Midbrain (tissue), 1 donor: ENCODE measurements at places on chromosomes 16 and 17.

GRCh38 chr17:81833160-81833920, at the start of gene MCRIP1:
Gene MCRIP1 (minus strand): TSS chr17:81833291. CDS start chr17:81824506, 8,785 bp downstream.
- peak; percentile 93 for DNase-seq

DNA sequence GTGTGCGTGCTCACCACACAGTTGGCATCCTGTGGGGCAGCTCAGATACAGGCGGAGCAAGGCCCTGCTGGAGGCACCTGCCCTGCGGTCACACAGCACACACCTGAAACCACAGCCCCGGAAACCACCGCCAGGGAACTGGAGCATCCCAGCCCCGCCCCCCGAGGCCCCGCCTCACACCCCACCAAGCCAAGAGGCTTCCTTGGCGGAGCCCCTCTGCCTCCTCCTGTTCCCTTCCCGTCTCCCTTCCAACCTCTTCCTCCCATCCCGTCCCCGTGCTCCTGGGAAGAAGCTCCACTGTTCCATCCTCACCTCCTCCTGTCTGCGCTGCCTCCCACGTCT, 205.5 kb downstream of the NTN1 start:
- DNase-seq = no peak

GRCh38 chr17:57810721-57811637, 38.9 kb downstream of the MRPS23 start:
- peak; percentile 31 for DNase-seq

- no peak for DNase-seq
Observed at GRCh38 chr16:27228621-27229501, 25.5 kb downstream of the KDM8 start.

- no peak for DNase-seq
Observed at GRCh38 chr16:14024283-14024682, 46.8 kb upstream of the MRTFB start.

DNA sequence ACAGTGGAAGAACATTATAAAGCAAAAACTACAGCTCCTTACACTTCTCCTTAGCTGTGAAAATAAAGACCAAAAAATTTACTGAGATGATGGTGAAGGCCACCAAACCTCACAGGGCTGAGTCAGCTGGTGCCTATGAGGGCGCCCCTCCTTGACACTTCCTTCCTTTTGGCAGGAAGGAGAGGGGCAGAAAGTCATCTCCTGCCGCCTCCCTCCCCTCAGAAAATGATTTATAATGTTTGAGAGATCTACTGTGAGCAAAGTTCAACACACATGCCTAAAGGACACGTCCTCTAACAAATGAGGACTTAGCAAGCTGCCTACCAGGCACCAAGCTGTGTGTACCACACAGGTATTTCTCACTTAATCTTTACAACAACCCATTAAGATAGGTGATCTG, 245.7 kb downstream of the PRKCA start:
- no peak for DNase-seq

GRCh38 chr17:55432358-55433028, 10.9 kb upstream of the MMD start:
- DNase-seq = no peak

GRCh38 chr17:65618516-65618915, 57.1 kb upstream of the AXIN2 start:
- no peak for DNase-seq

DNA sequence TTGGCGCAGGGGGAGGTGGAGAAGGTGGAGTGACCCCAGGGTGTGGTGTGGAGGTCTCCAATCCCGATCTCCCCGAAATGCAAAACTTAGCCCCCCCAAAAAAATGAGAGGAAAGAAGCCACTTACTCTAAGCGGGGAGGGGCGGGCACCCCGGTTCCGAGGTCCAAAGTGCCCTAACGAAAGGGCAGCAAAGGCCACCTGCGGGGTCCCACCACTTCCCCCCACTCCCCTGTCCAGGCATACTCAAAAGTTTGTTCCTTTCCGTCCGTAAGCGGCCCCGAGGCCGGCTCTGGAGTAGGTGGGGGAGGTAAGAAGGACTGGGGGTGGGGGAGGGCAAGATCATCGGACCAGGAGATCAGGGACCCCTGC, 1.1 kb downstream of the TOX3 start:
- no peak for DNase-seq

GRCh38 chr16:75233611-75233938, 14.8 kb downstream of the CTRB1 start:
- DNase-seq = no peak

DNA sequence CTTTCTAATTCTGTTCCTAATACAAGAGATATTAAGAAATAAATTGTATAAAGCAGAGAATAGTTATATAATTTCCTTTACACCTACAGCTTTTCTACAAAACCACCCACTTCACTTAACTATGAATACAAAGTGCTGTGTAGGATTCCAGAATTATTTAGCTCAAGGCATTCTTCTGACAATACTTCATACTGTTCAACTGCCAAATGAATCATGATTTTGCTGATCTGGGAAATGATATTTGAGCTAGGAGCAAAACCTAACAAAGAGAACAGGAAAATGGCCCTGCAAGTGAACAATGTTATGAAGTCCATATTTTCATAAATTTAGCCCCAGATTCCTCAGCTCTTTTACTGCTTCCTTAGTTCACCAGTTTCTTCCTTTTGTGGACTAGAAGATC, 12.9 kb downstream of the BBS2 start:
- DNase-seq = no peak

GRCh38 chr17:54085020-54085419, 262.3 kb downstream of the KIF2B start:
- DNase-seq = no peak

GRCh38 chr17:32520104-32520701, 33.4 kb downstream of the CDK5R1 start:
- no peak for DNase-seq

DNA sequence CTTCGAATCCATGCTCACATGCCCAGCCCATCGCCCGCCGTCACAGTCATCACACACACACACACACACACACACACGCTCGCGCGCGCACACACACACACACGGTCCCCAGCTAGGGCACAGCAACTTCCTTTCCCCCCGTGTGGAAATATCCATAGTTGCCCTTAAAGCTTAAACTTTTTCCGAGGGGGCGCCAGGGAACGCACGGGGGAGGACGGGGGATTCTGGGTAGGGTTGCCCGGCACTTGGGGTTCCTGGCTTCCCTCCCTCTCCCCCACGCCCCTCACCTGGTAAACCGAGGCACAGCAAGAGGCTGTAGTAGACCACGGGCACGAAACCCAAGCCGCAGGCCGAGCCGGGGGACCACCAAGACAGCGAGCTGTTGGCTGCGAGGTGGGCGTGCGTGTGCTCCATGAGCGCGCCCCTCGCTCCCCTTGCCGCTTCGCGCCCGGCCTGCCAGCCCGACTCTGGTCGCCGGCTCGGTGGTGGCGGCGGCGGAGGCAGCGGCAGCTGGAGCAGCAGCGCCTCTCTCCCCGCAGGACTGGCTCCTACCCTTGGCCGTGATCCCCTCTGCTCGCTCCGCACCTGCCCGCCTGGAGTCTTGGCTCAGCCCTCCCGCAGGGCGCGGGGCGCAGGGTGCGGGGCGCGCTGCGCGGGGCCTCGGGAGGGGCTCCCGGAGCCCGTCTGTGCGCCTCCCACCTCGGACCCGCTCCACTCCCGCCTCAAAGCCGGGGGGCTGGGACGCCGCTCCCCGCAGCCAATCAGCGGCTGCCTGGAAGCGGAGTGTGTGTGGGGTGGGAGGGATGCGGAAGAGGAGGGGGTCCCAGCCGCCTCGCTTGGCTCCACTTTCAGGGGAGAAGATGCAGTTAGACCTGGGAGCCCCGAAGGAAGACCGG, at the start of gene GPR139:
Gene GPR139 (minus strand): TSS at position 688 of the 896 bp plus-strand sequence. CDS start 274 bp downstream, at position 414.
- DNase-seq = no peak

- DNase-seq = no peak
Observed at GRCh38 chr17:61420052-61420451, 20.4 kb downstream of the TBX2 start.

- DNase-seq = no peak
Observed at GRCh38 chr17:14790521-14790920, 474.6 kb downstream of the PMP22 start.

- no peak for DNase-seq
Observed at GRCh38 chr16:11621539-11621919, 34.8 kb upstream of the LITAF start.

DNA sequence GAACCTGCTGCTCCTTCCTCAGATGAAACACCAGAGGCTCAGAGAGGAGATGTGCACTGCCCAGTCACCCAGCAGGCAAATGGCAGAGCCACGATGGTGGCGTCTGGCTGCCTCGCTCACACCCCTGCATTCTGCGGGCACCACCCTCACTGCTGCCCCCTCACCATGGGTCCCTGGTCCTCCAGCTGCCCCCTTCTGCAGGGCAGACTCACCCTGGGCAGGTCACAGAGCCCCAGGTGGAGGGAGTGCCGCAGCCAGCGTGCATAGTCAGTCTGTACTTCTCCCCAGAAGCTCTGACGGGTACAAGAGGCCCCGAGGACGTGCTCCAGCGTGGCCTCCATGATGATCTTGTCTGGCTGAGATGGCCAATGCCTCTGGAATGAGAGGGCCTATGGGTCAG, 52.9 kb downstream of the RMI2 start:
- no peak for DNase-seq

GRCh38 chr16:50802000-50802399, 60.1 kb downstream of the CYLD start:
- DNase-seq = no peak

DNA sequence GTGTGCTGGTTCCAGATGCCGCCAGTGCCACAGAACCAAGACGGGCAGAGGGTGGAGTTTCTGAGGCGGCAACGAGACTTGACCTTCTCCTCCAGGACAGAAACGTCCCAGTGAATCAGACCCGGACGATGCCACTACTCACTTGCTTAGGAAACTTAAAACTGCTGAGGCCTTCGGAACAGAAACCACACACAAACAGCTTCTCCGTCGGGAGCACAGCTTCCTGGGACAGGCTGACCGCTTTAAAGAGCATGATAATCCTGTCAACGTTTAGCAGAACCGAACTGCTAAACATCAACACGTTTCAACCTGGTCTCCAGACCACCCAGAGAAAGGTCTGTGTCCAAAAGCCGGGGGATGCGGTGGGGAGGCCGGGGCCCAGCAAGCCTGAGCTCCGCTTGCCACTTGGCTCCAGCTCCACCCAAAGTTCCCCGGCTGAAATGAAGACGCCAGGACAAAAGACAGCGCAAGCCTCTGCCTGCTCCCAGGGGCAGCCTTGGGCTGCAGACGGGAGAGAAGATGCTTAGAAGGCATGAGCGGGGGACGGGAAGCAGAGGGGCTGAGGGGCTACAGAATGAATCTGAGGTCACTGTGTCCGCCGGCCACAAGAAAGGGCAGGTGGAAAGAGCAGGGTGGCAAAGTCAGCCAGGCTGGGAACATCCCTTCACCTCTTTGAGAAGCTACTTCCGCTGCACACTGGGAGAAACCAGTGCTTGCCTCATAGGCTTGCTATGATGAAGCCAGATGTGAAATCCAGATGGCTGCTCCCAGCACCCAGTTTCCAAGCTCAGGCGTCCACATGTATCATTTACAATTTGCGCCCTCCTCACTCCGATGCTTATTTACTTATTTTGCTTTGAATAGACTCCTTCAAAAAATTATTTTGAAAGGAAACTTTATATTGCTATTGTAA, 69.0 kb downstream of the MRM3 start:
- DNase-seq = no peak

DNA sequence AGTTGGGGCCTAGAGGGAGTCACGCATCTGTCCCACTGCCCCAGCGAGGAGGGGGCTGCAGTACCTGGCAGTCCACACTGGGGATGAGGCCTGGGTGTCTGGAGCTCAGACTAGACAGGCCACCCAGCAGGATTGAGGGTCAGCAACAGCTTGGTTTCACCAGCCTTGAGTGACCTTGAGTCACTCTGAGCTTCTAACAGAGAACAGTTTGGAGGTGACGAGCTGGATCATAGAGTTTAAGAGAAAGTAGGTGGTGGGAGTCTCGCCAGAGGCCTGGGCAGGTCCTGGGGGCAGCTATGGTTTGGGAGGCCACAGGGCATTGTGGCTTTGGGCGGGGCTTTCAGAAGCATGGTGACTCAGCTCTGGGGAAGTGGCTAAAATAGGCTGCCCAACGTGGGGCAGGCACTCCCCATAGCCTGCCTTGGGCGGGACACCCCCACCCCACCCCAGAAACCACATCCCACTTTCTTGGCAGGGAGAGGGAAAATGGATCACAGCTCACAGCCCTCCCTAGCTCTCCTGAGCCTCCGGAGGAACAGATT, 20.5 kb downstream of the CDC42EP4 start:
- no peak for DNase-seq

DNA sequence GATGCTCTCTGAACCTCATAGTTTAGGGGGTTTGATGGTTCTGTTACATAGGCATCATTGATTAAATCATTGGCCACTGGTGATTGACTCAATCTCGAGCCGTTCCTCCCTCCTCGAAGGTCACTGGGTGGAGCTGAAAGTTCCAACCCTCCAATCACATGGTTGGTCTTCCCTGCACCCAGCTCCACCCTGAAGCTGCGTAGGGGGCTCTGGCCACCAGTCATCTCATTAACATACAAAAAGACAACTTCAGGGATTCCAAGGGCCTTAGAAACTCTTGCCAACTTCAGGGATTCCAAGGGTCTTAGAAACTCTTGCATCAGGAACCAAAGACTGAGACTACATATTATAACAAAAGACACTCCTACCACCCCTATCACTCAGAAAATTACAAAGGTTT, 306.5 kb upstream of the TNRC6C start:
- DNase-seq = no peak

- no peak for DNase-seq
Observed at GRCh38 chr17:72173499-72174116, 52.8 kb downstream of the SOX9 start.

DNA sequence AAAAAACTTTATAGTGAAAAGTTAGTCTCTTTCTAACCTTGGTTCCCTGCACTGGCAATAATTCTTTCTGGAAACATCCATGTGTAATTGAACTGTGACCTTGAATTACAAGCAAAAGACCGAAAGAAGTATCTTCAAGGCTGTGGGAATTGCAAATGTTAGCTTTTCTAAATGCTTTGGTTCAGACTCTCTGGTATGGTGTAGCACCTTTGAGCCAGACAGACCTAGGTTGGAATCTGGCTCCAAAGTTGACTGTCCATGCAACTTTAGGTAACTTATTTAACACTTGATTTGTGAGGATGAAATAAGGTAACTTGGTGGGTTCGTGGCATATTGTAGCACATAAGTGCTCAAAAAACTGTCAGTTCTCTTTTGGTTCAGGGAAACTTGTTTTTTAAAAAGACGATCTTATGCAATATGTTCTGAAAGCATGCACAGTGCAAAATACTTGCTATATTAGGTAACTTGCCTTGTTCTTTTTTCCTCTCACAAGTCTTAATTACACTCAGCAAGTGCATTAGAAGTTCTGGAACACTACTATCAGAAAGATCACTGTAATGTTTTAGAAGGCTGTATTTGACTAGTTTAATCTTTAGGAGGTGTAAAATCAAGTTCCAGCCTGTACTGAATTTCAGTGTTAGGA, 46.3 kb downstream of the TANGO6 start:
- no peak for DNase-seq

DNA sequence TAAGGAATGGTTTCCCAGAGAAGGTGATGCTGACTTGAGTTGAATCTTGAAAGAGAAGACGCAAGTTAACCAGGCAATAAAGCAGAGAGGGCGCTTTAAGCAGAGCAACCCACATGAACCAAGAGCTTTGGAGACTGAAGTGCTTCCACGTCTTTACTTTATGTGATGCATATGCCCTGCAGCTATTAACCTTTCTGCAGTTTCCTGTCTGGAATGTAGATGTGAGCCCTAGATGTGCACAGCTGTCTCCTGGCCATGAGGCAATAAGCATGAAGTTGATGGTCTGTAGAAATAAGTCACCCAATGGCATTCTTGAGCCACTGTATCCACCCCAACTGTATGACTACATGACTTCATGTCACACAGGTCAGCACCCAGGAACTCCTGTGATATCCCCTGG, 5.7 kb upstream of the CHST4 start:
- DNase-seq = no peak

GRCh38 chr16:77548151-77548550, 113.3 kb upstream of the ADAMTS18 start:
- DNase-seq = no peak

GRCh38 chr17:1617620-1618174, 10.9 kb downstream of the SLC43A2 start:
- no peak for DNase-seq
